ENCODE measurements at places on chromosomes 7 and 10.
A peak's percentile ranks its signal among the peaks of the same experiment; 100 is the strongest.

DNA sequence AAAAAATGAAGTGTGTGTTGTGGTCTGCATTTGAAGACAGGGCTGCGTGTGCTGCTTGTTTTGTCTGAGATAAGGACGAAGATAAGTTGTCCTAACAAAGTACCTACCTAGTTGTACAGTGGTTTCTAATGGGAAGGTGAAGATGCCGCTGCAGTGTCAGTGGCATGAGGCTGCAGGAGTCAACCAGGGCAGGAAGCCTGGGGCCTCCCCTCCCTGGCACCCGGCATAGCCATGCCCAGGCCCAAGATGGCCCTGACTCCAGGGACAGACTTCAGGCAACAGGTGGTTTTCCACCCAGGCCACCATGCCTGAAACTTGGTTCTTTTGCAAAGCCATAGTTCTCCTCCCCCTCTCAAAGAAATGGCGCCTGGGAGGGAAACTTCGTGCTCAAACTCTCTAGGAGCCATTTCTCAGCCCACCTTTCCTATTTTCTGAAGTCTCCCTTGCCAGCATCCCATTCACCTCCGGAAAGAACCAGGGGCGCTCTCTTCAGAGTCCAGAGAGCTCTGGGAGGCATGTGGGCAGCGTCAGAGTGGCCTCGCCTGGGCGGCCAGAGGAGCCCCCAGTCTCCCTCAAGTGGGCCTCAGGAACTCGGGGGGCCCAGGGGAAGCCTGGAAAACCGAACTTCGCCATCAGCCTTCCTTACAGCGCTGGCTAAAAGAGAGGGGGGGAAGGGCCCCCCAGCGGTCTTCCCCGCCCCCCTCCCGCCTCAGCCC is 2.1 kb upstream of the KAT6B start:
- peak; percentile 7 for DNase-seq

GRCh38 chr10:18303851-18304801 is 163.9 kb downstream of the CACNB2 start:
- no peak for DNase-seq

DNA sequence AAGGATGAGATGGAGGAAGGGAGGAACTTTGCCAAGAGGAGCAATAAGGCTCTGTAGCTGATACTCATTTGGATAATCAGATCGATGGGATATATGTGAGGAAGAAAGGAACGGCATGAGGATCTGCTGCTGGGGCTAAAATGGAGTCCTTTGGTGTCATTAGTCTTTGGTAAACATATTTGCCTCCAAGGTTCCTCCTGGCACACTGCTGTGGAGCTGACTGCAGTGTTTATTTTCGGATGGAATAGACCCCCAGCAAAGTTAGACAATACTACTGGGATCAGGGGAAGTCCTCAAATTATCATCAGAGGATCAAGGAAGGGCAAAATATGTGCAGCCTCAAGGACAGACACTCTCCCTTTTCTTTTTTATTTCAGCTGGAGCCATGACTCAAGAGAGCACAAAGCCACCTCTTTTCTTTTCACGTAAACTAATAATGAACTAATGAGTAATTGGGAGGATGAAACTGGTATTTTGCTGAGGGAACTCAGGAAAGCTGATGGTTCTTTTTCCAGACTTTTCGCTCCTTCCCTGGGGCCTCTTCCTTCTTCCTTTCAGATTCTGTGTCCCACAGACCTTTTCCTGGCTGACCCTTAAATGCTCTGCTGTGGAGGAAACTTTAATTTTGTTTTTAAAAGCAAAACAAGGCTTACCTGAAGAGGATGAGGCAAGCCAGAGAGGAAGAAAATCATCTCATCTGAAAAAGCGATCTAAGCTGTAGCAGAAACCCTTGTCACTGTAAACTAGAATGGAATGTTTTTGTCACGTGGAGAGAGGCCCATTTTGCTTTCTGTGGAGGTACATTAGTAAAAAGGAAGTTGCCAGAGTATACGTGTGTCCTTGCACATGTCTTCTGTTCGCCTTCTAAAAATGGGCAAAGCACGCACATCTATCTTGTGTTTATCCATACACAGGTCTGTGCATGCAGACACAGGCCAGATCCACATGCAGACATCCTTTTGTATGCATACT is 33.3 kb downstream of the LRMDA start:
- no peak for DNase-seq

DNA sequence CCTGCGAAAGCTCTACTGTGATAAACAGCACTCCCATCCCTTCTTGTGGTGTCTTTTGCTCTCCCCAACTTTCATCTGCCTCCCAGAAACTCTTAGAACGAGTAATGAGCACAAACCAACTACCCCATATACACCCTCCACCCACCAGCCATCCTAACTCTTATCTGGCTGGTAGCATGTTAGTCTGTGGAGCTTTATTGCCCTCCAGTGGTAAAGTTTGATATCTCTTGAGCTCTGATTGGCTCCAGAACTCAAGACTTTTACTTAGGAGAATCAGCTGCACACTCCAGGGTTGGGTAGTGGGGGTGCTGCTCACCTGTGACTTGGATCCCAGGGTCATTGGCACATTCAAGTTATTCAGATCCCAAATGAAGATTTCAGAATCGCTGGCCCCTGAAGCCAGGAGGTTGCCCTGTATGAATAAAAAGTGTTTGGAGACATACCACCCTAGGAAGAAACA is 10.9 kb downstream of the SEC31B start:
- DNase-seq: no peak

GRCh38 chr7:84251277-84251781 is 56.7 kb upstream of the SEMA3A start:
- no peak for DNase-seq

DNA sequence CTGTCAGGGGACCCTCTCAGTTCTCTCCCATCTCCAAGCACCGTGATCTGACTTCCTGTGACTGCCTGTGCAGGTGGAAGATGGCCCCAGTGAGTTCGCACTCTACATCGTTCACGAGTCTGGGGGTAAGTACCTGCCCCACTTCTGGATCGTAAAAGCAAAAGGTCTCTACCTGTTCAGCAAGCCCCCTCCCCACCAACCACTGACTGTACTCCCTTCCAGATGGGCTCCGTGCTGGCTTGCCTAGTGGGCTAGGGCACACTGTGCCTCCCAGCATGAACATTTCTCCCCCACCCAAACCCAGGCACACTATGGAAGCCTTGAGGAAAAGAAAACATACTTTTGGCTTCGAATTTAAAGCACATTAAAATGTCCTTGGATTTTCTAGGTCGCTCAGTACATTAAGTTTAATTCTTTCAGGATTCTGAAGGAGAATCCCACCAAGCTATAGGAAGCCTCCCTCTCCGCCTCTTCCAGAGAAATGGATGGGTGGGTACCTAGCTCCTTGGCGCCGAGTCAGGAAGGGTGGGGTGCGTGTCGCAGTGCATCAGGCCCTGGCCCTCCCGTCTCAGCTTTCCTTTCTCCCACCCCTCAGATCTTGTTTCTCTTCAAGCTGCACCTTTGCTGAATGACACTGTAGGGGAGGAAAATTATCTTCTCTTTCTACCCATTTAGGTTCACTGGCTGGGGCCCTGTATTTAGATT is 11.0 kb upstream of the ZNF22 start:
- no peak for DNase-seq

DNA sequence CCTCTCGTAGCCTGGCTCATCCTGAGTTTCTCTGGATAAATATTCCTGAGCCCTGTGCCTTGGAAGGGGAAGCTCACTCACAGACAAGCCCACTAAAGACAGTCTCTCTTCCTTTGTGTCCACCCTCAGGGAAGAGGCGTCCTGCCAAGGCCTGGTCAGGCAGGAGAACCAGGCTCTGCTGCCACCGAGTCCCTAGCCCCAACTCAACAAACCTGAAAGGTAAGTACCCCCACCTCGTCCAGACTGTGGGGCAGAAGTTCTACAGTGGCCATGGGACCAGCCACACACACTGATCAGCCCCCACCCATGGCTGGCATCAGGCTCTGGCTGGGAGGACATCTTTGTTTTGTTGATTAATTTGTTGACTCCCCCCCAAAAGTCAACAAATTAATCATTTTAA is 2.8 kb downstream of the GPR15LG start:
- DNase-seq: no peak

DNA sequence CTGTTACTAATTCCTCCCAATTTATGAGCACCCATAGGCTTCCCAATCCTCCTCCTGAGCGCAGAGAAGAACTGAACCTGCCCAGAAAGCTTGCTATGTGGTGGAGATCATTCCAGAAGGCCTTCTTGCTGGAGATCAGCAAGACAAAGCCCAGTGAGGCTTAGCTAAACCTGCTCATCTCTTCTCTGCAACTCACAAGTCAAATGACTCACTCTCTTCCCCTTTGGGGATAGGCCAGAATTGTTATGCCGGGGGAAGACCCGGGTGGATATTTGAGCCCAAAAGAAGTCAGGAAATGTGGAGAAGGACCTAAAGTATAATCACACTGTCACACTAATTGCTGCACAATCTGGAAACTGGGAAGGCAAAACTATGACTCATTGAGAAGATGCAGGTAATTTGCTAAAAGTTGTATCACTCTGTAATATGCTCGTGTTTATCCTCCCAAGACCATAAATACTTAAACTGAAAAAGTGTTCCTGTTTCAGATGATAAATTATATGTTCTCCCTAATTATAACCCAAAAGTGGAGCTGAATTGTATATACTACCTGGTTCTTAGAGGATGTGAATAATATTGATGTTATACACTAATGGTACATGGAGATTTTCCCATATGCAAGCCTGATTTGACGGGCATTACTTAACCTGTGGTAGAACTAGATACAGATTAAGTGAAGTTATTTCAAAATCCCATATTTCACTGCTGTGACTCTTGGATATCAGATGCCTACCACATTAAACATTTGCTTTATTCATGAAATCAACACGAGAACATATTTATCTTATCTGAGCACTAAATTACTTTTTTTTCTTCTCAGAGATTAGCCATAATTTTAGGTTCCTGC is 6.4 kb downstream of the NEBL start:
- no peak for DNase-seq

DNA sequence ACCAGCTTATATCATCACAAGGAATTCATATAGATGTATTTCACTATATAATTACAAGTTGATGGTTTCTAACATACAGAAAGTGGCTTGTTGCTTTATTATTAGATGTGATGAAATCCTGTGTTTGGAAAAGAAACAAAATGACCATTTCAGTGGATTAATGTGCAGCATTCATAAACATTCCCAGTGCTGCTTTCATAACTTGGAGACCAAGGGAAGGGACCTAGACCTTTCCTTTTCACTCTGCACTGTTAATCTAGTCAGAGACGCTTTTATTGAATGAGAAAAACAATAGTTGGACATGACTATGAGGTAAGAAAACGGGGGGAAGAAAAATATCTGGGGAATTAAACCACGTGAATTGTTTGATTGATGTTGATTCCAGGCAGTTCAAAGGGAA is 160.0 kb downstream of the HDAC9 start:
- DNase-seq: no peak

DNA sequence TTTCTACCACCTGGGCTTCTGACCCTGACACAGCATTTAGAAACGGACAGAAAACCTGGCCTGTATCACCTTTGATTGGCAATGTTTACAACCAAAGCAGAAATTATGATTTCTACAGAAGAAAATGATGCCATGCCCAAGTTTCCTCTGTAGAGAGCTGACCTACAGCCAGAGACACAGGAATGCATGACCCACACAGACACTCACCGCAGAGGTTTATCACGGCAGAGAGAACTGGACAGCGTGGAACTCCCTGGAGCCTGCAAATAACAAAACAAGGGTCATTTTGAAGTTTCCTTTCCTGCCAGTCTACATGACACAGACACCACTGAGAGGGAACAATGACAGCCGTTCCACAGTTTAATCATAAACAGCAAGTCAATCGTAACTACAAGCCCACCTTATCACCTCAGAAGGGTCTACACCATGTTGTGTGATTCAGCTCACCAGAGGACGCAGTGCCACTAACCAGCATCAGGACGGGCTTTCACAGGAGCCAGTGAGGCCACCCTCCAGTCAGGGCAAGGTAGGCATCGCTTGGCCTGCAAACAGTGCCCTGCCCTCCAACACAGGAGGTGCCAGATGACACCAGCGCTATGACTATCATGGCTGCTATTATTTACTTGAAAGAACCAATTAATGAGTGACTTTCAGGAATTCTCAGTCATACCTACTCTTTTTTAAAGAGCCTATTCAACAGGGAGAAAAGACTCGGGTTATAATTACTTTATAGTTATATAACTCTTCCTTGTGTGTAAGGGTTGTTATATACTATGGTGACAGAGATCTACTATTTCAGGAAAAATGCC is 139.9 kb downstream of the TNS3 start:
- DNase-seq: no peak

DNA sequence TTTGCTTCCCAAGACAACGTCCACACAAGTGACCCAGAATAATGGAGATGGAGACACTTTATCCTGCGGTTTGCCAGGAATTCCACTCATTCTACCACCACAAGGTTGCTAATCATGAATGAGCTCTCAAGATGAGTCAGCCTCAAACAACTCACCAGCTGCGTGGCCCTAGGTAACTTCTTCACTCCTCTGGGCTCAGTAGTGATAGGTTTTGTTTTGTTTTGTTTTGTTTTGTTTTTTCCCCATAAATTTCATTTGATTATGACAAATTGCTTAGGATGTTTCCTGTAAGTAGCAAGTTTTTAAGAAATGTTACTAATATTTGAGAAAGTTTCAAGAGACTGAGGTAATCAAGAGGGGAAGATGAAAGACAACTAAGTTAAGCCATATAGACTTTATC is 286.8 kb downstream of the PARD3 start:
- DNase-seq: no peak

DNA sequence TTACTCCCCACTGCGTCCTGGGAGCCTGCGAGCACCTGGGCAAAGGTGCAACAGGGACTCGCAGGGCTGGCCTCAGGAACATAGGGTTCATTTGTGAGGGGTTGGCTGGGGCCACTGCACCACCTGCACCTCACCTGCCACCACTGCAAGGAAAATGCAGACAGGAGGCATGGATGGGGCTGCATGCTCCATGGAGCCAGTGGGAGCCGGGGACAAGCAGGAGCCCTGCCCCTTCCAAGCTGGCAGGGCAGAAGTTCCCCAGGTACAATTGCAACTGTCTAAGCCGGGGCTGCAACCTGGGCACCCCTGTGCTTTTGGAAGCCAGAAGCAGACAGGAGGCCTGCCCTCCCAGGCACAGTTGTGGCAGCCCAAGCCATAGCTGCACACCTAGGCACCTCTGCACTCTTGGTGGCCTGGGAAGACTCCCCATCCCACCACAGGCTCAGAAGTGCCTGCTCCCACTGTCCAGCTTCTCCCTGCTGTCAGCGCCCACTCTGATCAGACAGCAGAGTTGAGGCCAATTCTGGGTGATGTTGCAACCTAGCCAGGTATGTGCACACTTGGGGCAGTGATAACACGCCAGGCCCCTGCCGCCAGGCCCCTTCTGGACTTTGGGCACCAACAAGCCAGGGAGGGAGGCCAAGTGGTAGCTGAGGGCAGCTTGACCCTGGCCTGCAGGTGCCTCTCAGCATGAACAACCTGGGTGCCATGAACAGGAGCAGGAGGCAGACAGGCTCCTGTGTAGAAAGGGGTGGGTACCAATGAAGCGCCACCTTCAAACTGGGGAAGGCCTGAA is 58.2 kb downstream of the TMEM106B start:
- DNase-seq: no peak

GRCh38 chr10:24449321-24449740 is 240.4 kb downstream of the KIAA1217 start:
- no peak for DNase-seq

GRCh38 chr10:28604567-28605536 is 71.9 kb downstream of the WAC start:
- DNase-seq: no peak

GRCh38 chr10:128210215-128211063 is 84.2 kb upstream of the MKI67 start:
- peak; percentile 72 for DNase-seq

Data from stimulated activated CD4-positive, alpha-beta T cell treated with anti-CD3 and anti-CD28 coated beads, Interleukin-12 subunit alpha, Interleukin-12 subunit beta, amount 100 ng/mL, for 4 hours (primary cell).